Stimulated activated CD4-positive, alpha-beta T cell treated with anti-CD3 and anti-CD28 coated beads, Interleukin-12 subunit alpha, Interleukin-12 subunit beta, amount 100 ng/mL, for 48 hours (primary cell): ENCODE measurements at places on chromosomes 6 and 20.
A peak's percentile ranks its signal among the peaks of the same experiment; 100 is the strongest.

DNA sequence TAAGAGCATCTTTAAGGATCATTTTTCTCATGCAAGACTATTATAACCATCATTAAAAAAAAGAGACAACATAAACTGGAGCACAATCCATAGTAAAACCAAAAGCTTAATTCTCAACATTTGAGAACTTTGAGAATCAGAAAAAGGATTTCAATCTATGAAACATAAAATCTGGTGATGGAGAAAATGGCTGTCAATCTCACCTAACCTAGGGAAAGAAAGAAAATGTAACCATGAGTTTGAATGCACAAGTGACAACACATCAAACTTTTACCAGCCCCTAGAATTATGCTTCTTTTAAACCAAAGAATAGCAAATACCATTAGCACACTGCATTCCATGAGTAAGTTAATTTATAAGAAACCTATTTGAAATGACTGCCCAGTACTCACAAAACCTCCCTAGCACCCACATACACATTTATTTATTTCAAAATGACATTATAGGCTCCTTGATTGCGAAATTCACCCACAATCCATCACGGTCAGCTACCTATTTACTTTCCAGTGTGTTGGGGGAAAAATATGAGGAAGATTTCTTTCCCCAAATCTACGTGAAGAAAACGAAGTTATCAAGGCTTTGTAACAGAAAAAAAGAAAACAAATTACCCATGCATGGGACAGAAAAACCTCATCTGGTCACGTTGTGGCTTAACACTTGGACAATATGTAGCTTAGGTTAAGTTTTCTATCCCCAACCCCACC, 828 bp downstream of the ASCC3 start:
- DNase-seq = no peak

- DNase-seq = no peak
Observed at GRCh38 chr6:64014595-64014994, 379.0 kb downstream of the PHF3 start.

GRCh38 chr6:120875900-120876299, 458.4 kb downstream of the TBC1D32 start:
- DNase-seq = no peak

GRCh38 chr20:52422574-52423336, 231.2 kb upstream of the ZFP64 start:
- no peak for DNase-seq

- DNase-seq = no peak
Observed at GRCh38 chr6:47196113-47196512, 113.6 kb downstream of the TNFRSF21 start.

- DNase-seq = no peak
Observed at GRCh38 chr6:148682252-148682651, 64.6 kb upstream of the UST start.

DNA sequence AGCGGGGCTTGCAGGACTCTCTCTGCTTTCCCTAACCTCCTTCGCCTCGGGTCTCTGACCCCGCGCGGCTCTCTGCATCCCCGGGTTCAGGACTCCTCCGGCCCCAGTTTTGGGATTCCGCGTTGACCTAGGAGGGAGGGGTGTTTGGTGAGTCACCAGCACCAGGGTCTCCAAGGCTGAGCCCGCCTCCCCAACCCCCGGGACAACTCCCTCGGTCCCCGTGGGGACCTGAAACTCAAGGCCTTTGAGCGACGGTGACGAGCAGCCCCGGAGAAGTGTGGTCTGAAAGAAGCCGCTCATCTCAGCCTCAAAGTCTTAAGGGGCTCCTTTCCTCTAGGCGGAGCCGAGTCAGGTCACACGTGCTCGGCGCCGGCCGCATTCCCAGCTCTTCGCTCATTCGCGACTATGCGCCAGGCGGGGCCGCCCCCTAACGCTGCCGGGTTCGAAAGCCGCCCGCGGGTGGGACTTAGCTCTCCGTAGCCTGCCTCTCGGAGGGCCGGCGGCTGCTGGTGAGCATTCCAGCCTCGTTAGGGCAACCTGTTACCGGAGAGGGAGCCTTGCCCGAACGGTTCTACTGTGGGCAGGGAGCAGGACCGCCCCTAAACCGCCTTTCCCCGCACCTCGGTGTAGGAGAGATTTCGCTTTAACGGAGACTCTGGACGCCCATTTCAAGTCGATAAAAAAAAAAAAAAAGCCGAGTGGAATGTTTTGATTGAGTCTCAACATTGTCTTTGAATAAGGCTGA, 3.0 kb upstream of the PRDM13 start:
- no peak for DNase-seq

DNA sequence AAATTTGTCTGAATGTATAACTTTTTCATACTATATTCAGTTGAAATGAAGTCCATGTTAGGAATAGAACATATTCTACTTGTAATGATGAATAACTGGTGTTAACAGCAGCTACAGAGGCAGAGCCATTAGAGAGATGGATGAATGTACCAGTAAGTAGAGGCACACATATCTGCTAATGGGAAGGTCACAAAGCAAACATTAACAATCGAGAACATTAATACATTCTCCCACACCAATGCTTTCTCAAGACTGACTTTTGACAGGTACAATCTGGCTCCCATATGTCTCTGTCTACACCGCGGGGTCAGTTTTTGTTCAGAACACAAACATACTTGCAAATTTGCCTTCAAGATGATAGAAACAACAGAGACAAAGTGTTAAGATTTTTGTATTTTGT, 776.0 kb upstream of the MANEA start:
- no peak for DNase-seq

DNA sequence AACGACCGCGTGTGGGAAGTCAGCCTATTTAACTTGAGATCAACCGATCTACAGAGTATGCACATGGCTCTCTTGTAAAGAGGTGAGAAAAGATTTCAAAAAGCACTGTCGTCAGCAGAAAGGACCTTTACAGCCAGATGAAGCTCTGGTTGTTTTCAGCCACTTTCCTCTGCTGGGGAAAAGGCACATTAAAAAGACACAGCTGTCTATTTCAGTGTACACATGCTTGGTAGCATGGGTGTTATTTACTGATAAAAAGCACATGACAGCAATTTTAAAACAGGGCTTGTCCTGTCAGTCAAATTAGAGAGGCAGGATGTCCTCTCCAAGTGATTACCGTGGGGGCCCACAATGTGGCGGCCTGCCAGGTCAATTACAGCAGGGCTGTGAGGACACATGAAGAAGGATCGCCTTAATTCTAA, 188.9 kb downstream of the PRKN start:
- no peak for DNase-seq

- DNase-seq = peak; percentile 76
Observed at GRCh38 chr6:144063744-144064401, 31.5 kb downstream of the SF3B5 start.

GRCh38 chr20:37301120-37301519, 11.7 kb downstream of the MANBAL start:
- DNase-seq = no peak

- DNase-seq = no peak
Observed at GRCh38 chr20:43669332-43669731, 2.4 kb downstream of the MYBL2 start.

- no peak for DNase-seq
Observed at GRCh38 chr20:62856931-62857619, 4.5 kb downstream of the TCFL5 start.

DNA sequence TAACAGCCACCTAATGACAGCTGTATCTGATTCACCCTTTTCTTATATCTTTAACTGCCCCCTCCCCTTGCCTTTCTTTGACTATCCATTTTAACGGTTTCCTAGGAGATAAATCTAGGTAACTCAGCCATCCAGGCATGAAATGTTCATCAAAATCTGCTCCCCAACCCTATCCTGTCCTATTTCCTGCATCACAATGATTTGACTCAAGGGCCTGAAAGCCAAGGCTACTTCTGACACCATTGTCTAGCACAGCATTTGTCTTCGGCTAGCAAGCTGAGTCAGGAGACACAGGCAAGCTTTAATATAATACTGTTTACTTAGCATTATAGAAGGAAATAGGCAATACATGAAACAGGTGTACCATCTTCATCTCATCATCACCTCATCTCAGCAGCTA, 31.6 kb upstream of the MANEA start:
- DNase-seq = no peak

DNA sequence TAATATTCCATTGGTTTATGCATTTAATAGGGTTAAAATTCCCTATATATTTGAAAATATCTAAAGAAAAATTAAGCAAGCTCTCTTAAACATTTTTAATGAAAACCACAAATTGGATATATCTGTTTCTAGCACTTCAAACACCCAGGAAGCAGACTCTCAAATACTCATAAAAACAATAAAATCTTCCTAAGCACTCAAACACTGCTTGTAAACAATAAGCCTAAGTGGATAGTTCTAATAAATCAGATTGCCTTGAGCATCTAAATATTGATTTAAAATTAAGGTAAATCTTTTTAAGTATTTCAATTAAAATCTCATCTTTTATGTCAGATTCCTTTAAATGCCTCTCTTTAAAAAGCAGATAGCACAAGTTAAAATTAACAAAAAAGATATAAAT, 254.4 kb downstream of the KCNQ5 start:
- no peak for DNase-seq

DNA sequence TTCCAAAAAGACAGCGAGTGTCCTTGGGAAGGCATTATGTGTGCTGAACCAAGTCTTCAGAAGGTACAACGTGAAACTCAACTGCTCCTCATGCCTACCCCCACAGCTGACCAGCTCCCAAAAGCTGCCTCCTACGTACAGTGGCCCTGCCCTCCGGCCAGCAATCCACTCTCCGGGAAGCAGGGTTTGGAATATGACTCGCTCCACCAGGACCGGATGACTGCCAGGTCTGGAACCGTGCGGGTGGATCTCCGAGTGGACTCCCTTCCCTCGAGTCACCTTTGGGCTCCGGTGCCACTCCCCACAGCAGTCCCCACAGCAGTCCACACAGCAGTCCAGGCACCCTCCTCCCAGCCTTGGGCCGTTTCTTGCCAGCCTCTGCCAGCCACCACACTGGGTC, 4.3 kb downstream of the ZBTB46 start:
- no peak for DNase-seq

DNA sequence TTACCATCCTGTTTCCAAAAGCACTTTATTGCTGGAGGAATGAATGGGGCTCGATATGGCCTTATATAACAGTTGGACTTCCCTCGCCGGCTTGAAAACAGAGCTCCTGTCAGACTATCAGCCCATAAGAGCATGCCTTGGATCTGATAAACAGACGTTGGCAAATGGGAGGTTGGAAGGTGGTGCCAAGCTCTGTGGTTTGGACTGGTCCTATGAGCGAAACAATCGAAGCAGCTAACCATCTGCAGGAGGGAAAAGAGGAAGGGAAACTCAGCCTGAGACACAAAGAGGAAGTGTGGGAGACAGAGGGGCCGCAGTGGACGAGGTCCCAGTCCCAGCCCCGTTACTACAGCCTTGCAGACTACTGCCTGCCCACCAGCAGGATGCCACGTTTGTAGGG, 92.9 kb downstream of the TFAP2C start:
- no peak for DNase-seq

GRCh38 chr6:158570681-158570962, 10.7 kb downstream of the TMEM181 start:
- DNase-seq = no peak

DNA sequence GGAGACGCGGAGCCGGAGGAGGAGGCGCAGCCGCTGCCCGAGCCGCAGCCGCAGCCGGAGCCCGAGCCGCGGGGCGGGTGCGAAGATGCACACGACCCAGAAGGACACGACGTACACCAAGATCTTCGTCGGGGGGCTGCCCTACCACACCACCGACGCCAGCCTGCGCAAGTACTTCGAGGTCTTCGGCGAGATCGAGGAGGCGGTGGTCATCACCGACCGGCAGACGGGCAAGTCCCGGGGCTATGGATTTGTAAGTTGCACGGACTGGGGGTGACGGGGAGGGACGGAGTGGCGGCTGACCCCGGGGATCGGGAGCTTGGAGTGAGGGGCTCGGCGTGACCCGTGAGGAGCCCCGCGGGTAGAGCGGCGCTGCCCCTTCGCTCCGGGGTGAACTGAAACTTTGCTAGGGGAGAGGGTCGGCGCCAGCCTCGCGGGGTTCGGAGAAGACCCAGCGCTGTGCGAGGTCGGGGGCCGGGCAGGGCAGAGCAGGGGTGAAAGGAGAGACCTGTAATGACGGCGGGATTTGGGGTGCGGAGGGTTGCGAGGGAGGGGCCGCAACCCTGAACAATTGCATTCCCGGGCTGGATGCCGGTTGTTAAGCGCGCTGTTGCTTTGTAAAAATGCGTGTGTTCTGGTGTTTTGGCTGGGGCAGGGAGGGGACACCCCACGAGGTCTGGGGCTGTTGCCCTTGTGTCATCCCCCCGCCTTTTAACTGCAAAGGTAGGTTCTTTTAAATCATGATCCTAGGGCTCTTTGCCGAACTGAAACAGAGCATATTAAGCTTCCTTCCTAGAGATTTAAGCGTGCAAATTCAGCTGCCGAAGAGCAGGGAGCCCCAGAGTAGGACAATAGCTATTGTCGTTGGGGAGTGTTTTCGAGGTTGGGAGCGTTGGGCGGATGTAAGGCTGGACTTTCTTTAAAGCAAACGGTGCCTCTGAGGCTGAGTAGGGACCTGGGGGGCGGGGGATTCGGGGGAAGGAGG, 628 bp downstream of the RBM24 start:
- no peak for DNase-seq

DNA sequence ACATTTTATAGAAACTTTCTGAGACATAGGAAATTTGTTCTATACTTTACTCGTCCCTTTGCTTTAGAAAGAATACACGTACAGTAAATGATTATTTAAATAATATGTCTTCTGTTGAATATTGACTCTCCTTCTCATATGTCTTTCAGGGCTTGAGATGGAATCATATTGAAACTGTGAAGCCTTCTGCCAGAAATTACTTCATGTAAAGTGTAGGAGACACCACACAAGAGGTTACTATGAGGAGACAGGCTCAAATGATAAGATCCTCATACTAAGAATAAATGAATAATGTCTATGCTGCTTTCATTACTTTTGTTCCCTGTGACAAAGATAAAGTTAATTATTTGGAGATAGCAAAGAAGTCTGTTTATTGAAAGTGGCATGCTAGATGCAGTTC, 1240.3 kb upstream of the MAP3K7 start:
- DNase-seq = no peak

DNA sequence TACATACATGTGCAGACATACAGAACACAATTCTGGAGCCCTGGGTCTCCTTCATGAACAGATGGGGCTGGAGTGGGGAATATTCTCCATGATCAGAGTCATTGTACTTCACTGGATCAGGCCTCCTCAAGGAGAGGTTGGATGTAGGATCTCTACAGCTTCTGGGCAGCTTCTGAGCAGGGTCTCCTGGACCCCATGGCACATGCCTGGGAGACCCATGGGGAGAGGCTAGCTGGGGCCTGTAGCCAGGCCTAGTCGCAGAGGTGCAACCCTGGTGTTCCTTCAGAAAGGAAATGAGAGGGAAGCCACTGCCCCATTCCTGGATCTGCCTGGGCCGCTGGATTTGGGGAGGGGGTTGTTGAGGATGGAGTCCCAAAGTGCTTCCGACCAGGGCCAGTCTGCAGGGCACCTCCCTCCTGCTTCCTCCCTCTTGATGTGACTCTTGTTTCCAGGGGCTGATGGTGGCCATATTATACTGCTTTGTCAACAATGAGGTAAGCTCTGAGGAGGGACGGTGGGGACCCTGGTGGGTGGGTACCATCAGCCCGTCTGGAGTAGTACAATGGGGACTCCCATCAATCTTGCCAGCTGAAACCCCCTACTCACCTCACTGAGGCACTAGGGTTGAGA, 31.8 kb downstream of the GLP1R start:
- no peak for DNase-seq

GRCh38 chr20:45061244-45061643, 39.7 kb downstream of the KCNS1 start:
- no peak for DNase-seq
